ENCODE measurements at places on chromosomes 16 and 17. TPM values are rescaled to one million over a fixed set of nuclear protein-coding genes. Genes with fewer than 3 reads are reported as not detected.

The LPO gene
- total RNA-seq = not detected

DNA sequence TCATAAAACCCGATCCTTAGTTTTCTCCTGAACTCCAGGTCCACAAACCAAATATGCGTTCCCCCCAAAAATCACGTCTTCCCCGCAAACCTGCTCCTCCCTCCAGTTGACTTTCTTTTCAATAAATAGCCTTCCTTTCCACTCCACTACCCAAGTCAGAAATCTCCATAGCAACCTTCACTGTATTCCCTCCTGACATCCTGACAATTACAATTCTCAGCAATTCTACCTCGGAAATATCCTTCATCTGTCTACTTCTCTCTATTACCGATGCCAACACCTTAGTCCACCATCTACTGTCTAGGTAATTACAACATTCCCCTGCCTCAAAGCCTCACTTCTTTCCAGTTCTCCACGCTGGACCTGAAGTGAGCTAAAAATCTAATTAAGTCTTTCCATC, 50.7 kb downstream of the SMURF2 start:
- DNase-seq = no peak

DNA sequence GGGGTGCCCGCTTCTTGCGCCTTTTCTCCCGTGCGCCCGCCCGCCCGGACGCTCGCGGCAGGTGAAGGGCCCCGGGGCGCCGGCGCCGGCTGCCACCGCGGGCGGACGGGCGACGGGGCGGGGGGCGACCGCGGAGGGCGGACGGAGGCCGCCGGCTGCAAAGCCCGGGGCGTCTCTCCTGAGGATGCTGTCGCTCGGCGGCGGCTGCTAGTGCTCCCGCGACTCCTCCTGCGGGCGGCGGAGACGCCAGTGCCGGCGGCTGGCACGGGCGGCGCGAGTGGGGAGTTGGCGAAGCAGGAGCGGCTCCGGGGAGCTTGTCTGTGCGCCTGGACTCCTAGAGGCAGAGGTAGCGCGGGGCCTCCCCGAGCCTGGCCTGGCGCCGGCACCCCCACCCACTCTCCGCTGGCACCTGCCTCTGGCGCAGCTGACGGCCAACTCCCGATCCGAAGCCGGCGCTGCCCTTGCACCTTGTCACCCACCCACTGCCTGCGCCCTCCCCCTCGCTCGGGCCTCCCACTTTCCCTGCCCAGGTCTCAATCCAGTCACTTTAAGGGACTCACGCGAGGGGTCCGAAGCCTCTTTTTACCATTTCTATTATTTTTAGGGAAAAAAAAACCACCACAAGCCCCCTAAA, at the start of gene FAM20A:
TSS of gene FAM20A (minus strand) at position 437 of the 634 bp plus-strand sequence. CDS start 701 bp downstream, outside the sequence.
- DNase-seq = no peak

GRCh38 chr17:50620237-50620636, 14.4 kb upstream of the ABCC3 start:
- no peak for DNase-seq

The PIK3R6 gene
- 3.2 TPM for total RNA-seq
